ENCODE measurements at places on chromosomes 16 and 17.
A peak's percentile ranks its signal among the peaks of the same experiment; 100 is the strongest.

- no peak for DNase-seq
Measured at GRCh38 chr16:89733792-89734191, 12.5 kb downstream of the ZNF276 start.

- no peak for DNase-seq
Measured at GRCh38 chr16:50478075-50478772, 70.0 kb upstream of the NKD1 start.

- DNase-seq, result no peak
Measured at GRCh38 chr16:26951950-26952349, 114.8 kb upstream of the C16orf82 start.

DNA sequence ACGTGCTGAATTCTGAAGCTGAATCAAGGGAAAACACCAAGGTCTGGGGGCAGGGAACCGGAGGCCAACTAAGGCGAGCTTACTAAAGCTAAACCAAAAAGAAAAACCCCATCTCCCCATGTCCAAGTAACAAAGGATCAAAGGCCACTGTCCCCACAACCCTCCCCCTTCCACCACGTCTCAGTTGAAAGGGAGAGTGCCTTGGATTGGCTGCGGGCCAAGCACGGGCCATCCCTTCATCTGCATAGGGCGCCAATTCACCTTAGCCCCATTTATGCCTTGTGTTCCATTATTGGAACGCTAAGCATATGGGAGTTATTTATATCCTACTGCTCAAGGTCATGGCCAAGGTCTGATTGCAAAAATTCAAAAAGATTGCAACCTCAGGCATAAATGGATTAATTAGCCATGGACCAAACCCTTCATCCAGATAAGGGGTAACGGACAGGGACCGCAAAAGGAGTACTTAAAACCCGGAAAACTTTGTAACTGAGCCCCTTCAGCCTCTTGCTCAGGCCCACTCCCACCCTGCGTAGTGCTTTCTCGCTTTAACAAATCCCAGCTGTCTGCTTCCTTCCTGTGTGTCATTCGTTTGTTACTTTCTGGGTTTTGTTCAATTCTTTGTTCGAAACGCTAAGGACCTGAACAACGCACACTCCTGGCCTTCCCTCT lies 740 bp upstream of the ATP6V0D1 start:
- DNase-seq, result no peak

- DNase-seq, result no peak
Measured at GRCh38 chr17:43224146-43224705, 4.2 kb downstream of the CCDC200 start.

GRCh38 chr16:11258553-11259492 lies 2.8 kb upstream of the SOCS1 start:
- DNase-seq, result no peak

DNA sequence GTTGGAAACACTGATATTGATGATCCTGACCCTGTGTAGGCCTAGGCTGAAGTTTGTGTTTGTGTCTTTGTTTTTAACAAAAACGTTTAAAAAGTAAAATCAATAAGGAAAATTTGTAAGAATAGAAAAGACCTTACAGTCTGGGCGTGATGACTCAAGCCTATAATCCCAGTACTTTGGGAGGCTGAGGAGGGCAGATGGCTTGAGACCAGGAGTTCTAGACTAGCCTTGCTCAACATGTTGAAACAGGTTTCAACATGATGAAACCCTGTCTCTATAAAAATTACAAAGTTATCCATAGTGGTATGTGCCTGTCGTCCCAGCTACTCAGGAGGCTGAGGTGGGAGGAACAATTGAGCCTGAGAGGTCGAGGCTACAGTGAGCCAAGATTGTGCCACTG lies 18.3 kb upstream of the TOM1L1 start:
- no peak for DNase-seq

- no peak for DNase-seq
Measured at GRCh38 chr17:53134548-53134947, 688.2 kb upstream of the KIF2B start.

- DNase-seq, result no peak
Measured at GRCh38 chr16:54362591-54363206, 76.1 kb upstream of the IRX3 start.

GRCh38 chr17:47969930-47970724 lies 786 bp upstream of the CDK5RAP3 start:
- no peak for DNase-seq

GRCh38 chr17:340074-340473 lies 12.5 kb downstream of the RPH3AL start:
- no peak for DNase-seq

GRCh38 chr16:30787613-30788378 lies 791 bp upstream of the ZNF629 start:
- no peak for DNase-seq

DNA sequence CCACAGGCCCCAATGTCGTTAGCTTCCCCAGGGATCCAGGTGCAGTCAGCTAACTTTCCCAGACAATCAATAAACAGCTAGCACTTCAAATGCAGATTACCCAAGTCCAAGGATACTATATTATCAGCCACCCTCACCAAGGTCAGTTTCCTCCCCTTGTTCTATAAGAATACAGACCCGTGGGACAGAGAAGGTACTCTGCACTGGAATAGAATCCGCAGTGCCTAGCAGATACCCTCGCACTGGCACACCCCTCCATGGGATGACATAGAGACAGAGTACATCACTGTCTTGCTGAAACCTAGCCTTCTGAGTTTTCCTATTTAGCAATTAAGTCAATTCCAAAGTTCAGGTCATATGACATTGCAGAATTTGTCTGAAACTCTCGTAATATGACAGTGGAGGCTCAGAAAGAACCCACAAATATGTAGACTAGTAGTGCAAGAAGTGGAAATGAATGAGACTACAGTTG lies 40.0 kb upstream of the ABCA10 start:
- no peak for DNase-seq

GRCh38 chr17:10761281-10761680 lies 31.5 kb upstream of the TMEM220 start:
- DNase-seq, result no peak

DNA sequence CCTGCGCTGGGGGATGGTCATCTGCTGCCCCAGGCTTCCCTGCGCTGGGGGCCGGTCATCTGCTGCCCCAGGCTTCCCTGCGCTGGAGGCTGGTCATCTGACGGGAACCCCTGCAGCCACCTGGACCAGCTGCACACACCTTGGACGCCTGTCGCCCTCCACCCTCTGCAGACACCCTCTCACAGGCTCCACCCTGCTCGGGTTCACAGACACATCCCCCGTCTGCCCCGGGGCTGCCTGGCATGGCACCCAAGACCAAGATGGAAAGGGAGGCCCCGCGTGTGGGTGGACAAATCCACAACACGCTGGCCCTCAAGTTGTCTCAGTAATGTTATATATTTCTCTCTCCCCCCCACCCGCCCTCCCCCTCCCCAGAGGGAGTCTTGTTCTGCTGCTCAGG lies 89.6 kb downstream of the ANKRD11 start:
- DNase-seq, result no peak

- no peak for DNase-seq
Measured at GRCh38 chr16:57760357-57761160, 25.0 kb downstream of the KATNB1 start.

- DNase-seq, result no peak
Measured at GRCh38 chr17:71192039-71192555, 928.7 kb upstream of the SOX9 start.

DNA sequence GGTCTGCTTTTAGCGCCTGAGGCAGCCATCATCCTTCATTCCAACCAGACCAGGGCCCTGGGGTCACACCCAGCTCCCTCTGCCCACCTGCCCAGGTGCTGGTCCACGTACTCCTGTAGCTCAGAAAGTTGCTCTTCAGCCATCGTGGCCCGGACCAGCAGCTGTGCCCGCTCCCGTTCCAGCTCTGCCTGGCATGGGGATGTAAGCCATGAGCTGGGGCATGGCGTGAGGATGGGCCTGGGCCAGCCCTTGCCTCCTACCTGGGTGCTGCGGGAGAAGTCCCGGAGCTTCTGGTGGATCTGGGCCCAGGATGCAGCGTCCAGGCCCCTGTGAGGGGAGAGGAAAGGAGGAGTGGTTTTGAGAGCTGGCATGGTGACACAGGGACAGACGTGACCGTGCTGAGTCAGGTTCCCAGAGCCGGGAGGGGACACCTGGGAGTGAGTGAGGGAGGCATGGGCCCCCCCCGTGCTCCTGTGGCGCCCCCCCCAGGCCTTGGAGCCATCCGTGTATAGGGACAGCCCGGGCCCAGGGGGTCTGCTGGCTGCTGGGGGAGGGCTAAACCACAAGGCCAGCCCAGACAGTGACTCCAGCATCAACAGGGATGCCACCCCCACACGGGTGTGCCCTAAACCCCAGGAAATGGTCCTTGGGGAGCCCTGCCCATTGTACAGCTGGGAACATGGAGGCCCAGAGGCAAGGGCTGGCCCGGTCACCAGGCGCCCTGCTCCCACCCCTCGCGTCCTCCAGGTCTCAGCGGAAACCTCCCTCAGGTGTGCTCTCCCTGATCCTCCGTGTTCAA lies 2.1 kb downstream of the ANTKMT start:
- DNase-seq, result no peak

GRCh38 chr17:44053125-44053872 lies 13.2 kb downstream of the LSM12 start:
- no peak for DNase-seq

GRCh38 chr17:13503526-13503925 lies 98.2 kb downstream of the HS3ST3A1 start:
- DNase-seq, result peak; percentile 29

- DNase-seq, result no peak
Measured at GRCh38 chr16:777826-778225, 10.4 kb downstream of the RPUSD1 start.

- DNase-seq, result no peak
Measured at GRCh38 chr16:82509691-82510430, 116.9 kb upstream of the CDH13 start.
